ENCODE measurements at places on chromosomes 1 and 21.

DNA sequence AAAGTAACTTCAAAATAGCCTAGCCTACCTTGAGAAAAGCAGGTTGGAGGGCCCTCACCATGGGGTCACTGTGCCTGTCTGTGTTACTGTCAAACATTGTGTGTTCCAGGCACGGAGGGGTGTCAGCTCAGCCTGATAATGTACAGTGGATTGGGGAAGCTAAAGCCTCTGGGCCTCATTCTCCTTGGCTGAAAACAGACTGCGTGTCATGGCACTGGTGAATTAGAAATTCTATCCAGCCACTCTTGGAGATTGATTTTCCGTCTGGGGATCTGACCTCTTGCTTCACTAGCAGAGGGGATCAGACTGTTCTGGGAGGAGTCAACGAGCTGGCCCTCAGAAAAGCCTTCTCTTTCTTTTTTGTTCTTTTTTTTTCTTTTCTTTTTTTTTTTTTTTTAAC lies 123.5 kb upstream of the HOOK1 start:
- no peak for DNase-seq

DNA sequence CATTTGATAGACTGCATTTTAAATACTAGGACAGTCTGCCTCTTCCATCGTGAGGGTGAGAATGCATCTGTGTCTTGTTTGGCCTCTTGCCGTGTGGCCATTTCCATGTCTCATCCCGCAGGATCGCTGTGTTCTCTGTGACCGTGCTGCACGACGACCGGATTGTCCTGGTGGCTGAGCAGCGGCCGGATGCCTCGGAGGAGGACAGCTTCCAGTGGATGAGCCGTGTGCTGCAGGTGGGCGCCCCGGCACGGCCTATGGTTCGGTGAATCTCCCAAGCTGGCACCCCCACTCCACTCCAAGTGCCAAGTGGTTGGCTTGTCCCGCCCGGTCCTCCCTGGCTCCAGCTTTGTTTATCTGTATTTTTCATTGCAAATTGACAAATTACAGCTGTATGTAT lies 55.2 kb downstream of the S100B start:
- DNase-seq, result no peak

DNA sequence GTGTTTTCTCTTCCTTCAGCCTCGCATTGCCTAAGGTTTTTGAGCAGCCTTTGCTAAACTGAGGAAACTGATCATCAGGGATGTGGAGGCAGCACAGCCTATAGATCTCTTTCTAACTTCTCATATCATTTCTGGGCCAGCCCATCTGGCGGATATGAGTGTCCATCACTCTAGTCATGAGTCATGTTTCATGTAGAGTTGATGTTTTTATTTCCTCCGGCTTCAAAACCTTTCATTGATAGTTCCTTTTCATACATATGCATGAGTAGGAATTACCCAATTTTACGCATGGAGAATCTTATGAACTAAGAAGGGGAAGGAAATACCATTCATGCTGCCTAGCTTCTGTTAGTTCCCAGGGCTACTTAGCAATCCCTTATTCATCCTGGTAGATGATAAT lies 66.3 kb downstream of the SPATA46 start:
- no peak for DNase-seq

GRCh38 chr1:183847641-183848040 lies 42.7 kb downstream of the RGL1 start:
- DNase-seq, result no peak

DNA sequence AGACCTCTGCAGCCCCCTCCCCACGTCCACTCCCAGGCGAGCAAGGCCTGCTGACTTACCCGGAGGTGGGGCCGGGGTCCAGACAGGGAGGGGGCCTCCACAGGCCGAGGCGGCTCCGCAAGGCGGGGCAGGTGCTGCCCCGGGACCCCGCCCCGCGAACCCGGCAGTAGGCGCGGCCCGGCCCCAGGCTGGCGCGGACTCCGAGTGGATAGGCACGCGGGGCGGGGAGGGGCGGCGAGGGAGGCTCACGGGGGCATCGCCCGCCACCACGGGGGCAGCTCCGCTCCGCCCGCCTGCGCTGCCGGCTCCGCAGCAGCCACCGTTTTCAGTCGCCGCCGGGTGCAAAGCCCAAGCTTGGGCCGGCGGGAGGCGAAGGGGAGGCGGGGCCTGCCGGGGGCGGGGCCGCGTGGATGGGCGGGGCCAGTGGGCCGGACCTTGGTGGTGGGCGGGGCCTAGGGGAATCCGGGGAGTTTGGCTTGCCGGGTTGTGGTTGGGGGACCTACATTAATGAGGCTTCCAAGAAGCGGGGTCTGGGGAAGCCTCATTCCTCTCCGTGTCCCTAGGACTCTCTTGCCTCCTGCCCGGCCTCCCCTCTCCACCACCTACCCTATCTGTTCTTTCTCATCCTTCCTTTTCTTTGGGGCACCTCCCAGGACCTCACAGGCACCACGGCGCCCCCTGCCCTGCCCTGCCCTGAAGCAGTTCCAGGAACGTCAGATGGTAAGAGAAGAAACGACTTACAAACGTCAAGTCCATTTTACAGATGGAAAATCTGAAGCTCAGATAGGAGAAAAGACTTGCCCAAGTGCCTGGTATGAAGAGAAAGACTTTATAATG lies at the start of gene RIMS3:
Gene RIMS3 (minus strand): TSS at position 348 of the 837 bp plus-strand sequence. CDS start 23,757 bp downstream, outside the sequence.
- no peak for DNase-seq

- no peak for DNase-seq
These were observed 57.1 kb upstream of the NHLH2 start for GRCh38 chr1:115898020-115898419.

GRCh38 chr1:183200451-183200850 lies 14.4 kb downstream of the LAMC2 start:
- no peak for DNase-seq

- no peak for DNase-seq
These were observed at the start of gene HSD11B1 for GRCh38 chr1:209704584-209704983. Gene HSD11B1, plus strand, starts transcription at chr1:209704846. Its CDS starts 97 bp downstream, at chr1:209704943.

DNA sequence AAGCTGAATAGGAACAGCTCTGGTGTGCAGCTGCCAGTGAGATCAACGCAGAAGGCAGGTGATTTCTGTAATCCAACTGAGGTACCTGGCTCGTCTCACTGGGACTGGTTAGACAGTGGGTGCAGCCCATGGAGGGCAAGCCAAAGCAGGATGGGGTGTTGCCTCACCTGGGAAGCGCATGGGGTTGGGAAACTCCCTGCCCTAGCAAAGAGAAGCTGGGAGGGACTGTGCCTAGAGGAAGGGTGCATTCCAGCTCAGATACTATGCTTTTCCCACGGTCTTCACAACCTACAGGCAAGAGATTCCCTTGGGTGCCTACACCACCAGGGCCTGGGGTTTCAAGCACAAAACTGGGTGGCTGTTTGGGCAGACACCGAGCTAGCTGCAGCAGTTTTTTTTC lies 183.2 kb downstream of the DNM3 start:
- DNase-seq, result no peak

GRCh38 chr1:218537122-218537913 lies 192.2 kb downstream of the TGFB2 start:
- no peak for DNase-seq

DNA sequence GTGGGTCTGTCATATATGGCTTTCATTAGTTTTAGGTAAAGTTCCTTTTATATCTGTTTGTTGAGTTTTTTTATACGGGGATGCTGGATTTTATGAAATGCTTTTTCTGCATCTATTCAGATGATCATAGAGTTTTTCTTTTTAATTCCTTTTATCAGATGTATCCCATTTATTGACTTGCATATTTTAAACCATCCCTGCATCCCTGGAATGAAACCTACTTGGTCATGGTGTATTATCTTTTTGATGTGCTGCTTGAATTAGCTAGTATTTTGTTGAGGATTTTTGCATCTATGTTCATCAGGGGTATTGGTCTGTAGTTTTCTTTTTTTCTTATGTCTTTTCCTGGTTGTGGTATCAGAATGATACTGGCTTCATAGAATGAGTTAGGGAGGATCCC lies 118.0 kb downstream of the NME7 start:
- no peak for DNase-seq

DNA sequence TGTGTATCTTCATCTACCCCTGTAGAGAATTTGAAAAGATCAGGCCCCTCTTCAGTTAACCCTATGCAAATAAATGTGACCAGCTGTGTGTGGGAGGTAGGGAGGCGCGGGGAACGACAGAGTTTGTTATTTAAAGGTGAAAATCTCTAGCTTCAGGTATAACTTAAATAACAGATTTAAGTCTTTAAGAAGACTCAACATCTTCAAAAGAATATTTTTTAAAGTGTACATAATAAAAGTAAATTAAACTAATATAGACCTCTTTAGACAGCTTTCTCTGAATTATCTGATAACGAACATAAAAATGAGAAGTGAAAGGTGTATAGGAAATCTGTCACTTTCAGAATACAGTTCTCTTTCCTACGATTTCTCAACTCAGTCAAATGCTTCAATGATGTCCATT lies 16.0 kb downstream of the ANGPTL3 start:
- no peak for DNase-seq

DNA sequence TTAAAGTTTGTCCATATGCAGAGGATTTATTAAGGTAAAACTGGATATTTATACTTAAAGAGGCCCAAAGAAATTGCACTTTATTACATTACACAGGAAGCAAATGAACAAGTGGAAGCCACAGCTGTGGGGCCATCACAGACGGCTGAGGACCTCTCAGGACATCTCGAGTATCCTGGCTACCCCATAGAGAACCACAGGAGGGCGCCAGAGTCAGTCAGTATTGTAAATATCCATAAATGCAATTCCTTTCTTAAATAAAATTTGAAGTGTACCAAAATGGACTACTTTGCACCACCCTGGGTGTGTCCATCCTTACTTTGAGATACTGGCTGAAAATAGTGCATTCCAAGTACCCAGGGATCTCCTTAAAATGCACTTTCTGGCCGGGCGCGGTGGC lies 257.2 kb downstream of the MRPL39 start:
- no peak for DNase-seq

DNA sequence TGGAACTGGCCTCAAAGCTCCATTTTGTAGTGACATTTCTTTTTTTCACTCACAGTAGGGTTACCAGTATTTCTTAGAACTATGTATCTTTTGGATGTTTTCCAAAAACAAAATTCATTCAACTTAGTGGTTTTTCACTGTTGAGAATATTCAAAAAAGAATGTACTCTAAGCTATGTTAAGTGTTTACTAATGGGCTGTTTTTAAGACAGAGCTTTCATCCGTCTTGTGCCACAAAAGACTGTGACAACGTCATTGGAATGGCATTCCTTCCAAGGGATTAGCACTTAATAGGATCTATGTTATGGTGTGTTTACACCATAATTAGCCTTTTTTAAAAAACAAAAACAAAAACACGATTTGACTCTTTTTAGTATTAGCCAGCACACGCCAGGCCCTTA lies 66.8 kb downstream of the TTC3 start:
- no peak for DNase-seq

DNA sequence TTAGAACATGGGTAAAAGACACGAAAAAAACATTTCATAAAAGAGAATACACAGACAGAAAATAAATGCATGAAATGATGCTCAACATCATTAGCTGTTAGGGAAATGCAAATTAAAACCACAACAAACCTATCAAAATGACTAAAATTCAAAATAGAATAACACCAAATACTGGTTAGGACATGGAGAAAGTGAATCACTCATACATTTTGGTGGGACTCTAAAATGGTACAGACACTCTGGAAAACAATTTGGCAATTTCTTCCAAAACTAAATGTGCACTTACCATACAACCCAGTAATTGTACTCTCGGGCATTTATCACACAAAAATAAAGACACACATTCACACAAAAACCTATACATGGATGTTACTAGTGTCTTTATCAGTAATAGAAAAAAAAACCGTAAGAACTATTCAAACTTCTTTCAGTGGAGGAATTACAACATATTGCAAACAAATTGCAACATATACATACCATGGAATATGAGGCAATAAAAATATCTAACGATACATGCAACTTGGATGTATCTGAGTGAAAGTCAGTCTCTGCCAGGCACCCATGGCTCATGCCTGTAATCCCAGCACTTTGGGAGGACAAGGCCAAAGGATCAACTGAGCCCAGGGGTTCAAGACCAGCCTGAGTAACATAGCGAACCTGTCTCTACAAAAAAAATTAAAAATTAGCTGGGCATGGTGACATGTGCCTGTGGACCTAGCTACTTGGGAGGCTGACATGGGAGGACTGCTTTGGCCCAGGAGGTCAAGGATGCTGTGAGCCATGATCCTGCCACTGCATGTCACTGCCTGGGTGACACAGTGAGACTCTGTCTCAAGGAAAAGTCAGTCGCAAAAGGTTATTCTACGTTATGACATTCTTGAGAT lies 19.6 kb downstream of the HSF2BP start:
- DNase-seq, result no peak

Data from esophagus squamous epithelium (tissue), 5 donors.